NCI-H1105 treated with DMSO at 0.1 percent for 48 hours (cell line): ENCODE measurements at places on chromosomes 4 and X.

GRCh38 chrX:110146521-110146920 is 143.6 kb downstream of the TMEM164 start:
- DNase-seq: peak; percentile 10

- no peak for DNase-seq
Observed at GRCh38 chr4:113604955-113605354, 156.6 kb downstream of the CAMK2D start.

- DNase-seq: no peak
Observed at GRCh38 chr4:66855956-66856355, 689.3 kb downstream of the CENPC start.

DNA sequence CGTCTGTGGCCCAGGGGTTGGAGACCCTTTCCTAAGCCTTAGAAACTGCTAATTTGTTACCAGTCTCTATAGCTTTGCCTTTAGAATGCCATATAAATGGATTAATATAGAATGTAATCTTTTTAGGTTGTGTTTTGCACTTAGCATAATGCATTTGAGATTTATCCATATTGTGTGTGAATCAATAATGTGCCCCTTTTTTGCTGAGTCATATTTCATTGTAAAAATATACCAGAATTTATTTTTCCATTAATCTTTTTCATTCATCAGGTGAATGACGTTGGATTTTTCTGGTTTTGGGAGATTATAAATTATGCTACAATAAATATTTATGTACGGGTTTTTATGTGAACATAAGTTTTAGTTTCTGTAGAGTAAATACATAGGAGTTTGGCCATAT is 478.8 kb upstream of the MAGEB18 start:
- DNase-seq: no peak

DNA sequence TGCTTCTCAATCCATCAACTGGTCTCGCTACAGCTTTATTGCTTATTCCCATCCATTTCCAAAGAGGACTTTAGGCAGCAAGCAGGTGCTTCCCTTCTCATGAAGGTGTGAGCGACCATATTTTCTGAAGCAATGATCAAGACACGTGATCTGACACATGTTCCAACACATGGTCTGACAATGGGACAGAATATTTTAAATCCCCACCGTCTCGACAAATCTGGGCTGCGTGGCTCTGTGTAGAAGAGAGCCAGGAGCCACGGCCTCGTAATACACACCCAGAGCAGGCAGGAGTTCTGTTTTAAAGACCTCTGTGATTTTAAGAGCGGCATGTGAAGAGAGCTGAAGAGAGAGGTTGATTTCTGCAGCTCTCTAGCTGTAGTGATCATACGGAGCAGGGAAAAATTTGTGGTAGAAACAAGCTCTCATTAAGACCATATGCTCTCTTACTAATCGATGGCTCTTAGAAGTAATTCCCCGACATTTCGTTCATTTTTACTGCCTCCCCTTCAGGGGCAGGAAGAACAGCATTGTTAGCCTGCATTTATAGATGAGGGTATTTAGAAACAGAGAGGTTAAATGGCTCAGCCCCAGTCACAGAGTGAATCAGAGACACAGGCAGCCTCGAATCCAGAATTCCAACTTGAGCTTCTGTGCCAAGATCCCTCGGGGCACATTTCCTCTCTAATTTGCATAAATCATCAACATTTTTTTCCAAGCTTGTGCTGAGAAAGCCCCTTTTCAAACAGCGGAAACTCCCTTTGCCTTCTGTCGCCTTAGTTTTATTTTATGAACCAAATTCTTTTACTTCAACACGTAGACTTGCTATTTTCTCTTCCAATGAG is 91.0 kb upstream of the BCOR start:
- no peak for DNase-seq
